ENCODE measurements at places on chromosomes 1 and 21. TPM values are rescaled to one million over a fixed set of nuclear protein-coding genes. Genes with fewer than 3 reads are reported as not detected.

The FABP3 gene
- 3.3 TPM for total RNA-seq

The DIO1 gene
- total RNA-seq = not detected

The ARTN gene
- total RNA-seq = 4.0 TPM

The HRNR gene
- total RNA-seq = not detected

The PLEKHO1 gene
- total RNA-seq = 16.7 TPM

The POU3F1 gene
- 0.46 TPM for total RNA-seq

The WRAP73 gene
- 37.5 TPM for total RNA-seq

The FCRL1 gene
- not detected for total RNA-seq

The MYBPH gene
- total RNA-seq = not detected

The ATAD3B gene
- 42.4 TPM for total RNA-seq

The OPTC gene
- not detected for total RNA-seq

The FMO3 gene
- not detected for total RNA-seq

The RUNX1 gene
- total RNA-seq = 1.9 TPM

The SEMA4A gene
- 10.3 TPM for total RNA-seq

The OLFML3 gene
- 14.8 TPM for total RNA-seq

The OR6N1 gene
- not detected for total RNA-seq

The LRRIQ3 gene
- 0.54 TPM for total RNA-seq

The OR6K3 gene
- not detected for total RNA-seq

The LYPD8 gene
- total RNA-seq = not detected

The SPRR5 gene
- not detected for total RNA-seq

The RHD gene
- not detected for total RNA-seq

The GBP4 gene
- total RNA-seq = 0.66 TPM

The DCST1 gene
- not detected for total RNA-seq

The ATXN7L2 gene
- 4.2 TPM for total RNA-seq

The CFHR2 gene
- not detected for total RNA-seq

The SLC1A7 gene
- 1.7 TPM for total RNA-seq

The TMEM125 gene
- 15.6 TPM for total RNA-seq

The GJA5 gene
- total RNA-seq = 1.6 TPM

The SLAMF9 gene
- not detected for total RNA-seq

The PLA2G2F gene
- not detected for total RNA-seq

The EPHB2 gene
- total RNA-seq = 50.7 TPM

The OVAAL gene
- not detected for total RNA-seq

The USH2A gene
- 0.16 TPM for total RNA-seq

The AXDND1 gene
- total RNA-seq = 0.69 TPM

The CSMD2 gene
- total RNA-seq = 0.33 TPM

The EDN2 gene
- total RNA-seq = not detected

The CHRM3 gene
- 5.5 TPM for total RNA-seq
